ENCODE measurements at places on chromosomes 13 and 19. TPM values are rescaled to one million over a fixed set of nuclear protein-coding genes. Genes with fewer than 3 reads are reported as not detected.

DNA sequence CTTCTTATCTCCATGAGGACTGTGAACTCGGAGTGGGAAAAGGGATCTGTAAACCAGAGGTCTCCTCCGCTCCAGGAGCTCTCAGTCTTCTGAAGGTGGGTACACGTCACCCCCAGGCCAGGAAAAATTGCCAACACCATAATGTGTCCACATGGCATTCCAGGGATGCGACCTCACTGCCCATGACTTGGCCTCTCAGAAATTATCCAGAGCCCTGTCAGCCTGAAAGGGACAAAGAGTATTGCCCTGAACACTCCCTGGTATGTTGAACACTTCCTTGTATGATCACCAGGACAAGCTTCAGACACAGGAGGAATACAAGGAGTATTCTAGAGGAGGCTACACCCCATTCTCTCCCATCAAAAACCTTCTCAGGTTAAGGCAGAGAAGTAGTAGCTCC, 81.0 kb upstream of the SLC7A1 start:
- no peak for DNase-seq

GRCh38 chr13:72677431-72677830, 50.0 kb downstream of the MZT1 start:
- no peak for DNase-seq

GRCh38 chr19:28929006-28929405, 283.9 kb downstream of the UQCRFS1 start:
- DNase-seq = no peak

LIM2 gene
- total RNA-seq = not detected

- DNase-seq = no peak
Observed at GRCh38 chr19:2251106-2252054, 2.3 kb downstream of the AMH start.

F10 gene
- total RNA-seq = not detected

- DNase-seq = no peak
Observed at GRCh38 chr13:101869553-101869952, 417.1 kb downstream of the ITGBL1 start.

STOML3 gene
- not detected for total RNA-seq

UQCRFS1 gene
- 44.8 TPM for total RNA-seq

ERICH6B gene
- total RNA-seq = not detected

FBL gene
- total RNA-seq = 547 TPM

ZNF580 gene
- total RNA-seq = 33.3 TPM

- no peak for DNase-seq
Observed at GRCh38 chr13:99721606-99722337, 220.5 kb downstream of the TM9SF2 start.

DNA sequence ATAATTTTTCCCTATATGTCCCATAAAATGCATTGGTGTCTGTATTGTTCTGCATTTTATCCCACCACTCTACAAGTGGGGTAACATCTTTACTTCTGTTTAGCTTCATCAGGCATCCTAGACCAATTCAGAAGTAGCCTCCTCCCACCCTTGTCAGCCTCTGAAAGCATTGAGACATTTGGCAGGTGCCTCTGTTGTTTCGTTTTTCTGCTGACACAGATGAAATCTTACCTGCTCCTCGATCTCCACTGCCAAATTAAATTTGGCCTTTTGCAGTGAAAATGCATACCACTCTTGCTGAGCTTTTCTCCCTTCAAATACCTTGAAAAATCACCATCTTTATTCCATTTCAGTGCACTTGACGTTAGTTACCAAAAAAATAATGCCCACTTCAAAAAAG, 83.5 kb upstream of the STARD13 start:
- DNase-seq = no peak

KIR2DL1 gene
- total RNA-seq = not detected

TSSK6 gene
- 2.6 TPM for total RNA-seq

DNA sequence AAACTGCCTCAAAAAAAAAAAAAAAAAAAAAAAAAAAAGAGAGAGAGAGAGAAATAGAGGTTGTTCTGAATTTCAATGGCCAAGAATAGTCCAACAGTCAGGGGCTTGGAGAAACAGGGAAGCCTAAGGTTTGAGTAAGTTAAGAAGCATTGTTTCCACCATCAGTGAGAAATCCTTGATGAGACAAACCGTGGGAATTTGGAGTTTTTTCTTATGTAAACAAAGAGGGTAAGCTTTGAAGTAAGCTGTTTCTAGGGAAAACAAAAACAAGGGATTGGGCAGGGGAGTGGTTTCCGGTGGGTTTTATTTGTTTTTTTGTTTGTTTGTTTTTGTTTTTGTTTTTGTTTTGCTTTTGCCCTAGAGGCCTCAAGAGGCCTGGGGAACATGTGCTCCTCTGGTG, 11.2 kb upstream of the ERVV-1 start:
- no peak for DNase-seq

- DNase-seq = no peak
Observed at GRCh38 chr19:3692141-3693024, 7.9 kb downstream of the PIP5K1C start.

DNA sequence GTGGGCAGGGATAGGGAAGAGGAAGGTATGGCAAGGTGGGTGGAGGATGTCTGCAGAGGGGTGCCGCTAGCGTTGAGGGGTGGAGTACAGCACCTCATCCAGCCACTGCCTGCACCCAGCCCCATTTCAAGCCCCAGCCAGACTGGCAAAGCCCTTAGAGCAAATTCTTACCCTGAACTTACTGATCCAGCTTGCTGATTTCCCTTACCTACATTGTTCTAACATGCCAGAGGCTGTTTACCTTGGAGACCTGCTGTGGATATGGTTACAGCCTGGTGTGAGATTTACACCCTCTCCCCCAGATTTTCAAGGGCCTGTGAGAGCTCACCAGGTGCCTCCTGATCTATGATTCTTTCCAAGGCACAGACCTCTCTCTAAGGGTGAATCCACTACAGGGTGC, 86.0 kb downstream of the ZNF726 start:
- DNase-seq = no peak

DNA sequence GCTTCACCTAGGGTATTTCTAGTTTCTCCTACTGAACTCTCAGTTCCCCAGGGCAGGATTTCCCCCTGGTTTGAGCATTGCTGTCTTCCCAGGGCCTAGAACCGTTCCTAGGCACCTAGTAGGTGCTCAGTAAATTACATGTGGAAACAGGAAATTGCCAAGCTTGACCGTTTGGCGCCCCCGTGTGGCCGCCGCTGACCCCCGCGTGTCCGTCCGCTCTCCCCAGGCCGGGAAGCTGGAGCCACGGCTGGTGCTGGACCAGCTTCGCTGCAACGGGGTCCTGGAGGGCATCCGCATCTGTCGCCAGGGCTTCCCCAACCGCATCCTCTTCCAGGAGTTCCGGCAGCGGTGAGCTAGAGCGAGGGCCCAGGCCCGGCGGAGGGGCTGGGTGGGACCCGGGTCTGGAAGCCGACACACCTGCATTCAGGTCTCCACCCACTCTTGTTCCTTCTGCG, 55.5 kb downstream of the MYH14 start:
- no peak for DNase-seq

- DNase-seq = no peak
Observed at GRCh38 chr13:46687810-46688209, 109.2 kb downstream of the ESD start.

DNA sequence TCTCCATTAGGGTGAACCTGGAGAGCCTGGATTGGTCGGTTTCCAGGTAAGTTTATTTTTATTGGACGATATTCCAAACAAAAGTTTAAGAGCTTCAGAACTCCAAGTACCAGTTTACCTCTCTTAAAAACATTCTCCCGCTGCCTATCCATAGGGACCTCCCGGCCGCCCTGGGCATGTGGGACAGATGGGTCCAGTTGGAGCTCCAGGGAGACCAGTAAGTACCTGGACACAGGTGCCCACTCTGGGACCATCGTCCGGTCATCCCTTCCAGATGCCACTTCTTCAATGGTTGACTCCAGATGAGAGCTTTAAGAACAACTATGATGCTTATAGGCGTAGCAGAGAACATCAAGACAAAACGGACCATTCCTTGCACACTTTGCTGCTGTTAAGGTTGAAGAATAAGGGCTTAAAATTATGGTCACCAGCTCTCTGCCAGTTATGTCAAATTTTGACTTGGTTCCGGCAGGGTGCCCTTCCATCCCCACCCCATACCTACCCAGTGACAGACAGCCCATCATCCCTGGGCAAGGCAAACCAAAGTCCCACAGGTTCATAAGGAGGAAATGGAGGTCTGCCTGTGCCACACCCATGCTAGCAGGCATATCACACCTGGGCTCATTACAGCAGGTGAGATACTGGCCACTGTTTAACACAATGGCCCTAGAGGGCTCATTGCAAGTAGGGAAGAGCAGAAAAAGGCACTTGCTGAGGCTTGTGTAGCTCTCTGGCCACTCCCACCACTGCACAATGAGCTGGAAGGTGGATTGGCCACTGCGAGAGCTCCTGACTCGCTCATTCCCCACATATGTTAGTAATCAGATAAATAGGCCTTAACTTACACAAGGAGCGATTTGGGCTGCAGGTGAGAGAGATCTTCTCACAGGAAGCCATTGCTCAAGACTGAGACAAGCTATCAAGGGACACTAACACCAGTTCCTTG, 123.6 kb downstream of the COL4A2 start:
- DNase-seq = no peak

SIN3B gene
- 40.5 TPM for total RNA-seq

EIF3K gene
- total RNA-seq = 287 TPM

DNA sequence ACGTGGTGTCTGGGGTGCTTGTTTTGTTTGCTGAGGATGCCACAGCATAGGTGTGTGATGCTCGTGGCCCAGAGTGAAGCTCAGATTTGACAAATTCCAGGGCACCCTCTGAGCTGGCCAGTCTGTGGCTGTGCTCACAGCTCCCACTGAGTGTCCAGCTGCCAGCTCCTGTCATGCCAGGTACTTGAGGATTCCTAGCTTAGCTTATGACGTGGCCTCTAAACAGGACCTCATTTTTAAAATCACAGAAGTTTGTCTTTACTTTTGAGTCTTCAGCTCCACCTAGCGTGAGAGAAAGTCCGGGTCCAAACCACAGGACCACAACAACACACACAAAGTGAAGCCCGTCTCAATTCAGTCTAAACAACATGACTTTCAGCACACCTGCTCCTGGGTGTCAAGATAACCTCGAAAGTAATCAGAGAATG, 117.3 kb downstream of the RAB20 start:
- DNase-seq = no peak

DNA sequence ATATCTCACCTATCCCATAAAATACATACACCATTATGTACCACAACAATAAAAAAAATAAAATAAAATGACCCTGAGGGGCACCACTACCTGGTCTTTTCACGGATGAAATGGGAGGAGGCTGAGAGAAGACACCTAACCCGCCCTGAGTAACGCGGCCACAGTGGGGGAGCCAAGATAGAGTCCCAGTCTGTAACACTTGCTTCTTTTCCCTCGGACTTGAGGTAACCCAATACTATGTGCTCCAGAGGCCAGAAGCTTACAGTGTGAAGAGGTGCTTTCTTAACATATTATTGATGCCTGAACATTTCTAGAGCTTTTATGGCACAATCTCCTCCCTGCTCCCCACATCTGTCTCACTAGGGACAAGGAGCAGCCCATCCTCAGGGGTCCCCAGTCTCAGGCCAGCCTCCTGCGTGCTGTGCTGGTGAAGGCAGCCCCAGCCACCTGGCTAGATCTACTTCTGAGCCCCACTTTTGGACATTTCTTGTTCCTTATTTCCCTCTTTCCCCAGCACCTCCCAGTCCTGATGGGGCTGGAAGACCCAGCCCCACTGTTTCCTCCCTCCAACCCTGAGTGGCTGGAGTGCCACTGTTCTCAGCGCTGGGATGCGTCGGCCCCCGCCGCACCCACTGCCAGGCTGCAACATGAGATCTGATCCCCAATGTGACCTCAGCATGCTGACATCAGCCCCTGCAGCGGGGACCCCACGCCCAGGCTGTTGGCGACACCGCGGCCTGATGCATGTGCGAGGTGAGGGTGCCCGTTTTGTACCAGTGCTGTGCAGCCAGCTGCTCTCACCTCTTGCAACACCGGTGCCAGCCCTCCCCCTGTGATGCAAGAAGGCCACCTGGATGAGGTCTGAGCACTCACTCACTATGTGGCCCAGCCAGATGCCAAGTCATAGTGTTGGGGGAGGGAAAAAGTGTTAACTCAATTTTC, 143.3 kb downstream of the DCLK1 start:
- DNase-seq = no peak

EPS8L1 gene
- 4.9 TPM for total RNA-seq

- DNase-seq = no peak
Observed at GRCh38 chr13:43200736-43201135, 177.3 kb downstream of the DNAJC15 start.

DNA sequence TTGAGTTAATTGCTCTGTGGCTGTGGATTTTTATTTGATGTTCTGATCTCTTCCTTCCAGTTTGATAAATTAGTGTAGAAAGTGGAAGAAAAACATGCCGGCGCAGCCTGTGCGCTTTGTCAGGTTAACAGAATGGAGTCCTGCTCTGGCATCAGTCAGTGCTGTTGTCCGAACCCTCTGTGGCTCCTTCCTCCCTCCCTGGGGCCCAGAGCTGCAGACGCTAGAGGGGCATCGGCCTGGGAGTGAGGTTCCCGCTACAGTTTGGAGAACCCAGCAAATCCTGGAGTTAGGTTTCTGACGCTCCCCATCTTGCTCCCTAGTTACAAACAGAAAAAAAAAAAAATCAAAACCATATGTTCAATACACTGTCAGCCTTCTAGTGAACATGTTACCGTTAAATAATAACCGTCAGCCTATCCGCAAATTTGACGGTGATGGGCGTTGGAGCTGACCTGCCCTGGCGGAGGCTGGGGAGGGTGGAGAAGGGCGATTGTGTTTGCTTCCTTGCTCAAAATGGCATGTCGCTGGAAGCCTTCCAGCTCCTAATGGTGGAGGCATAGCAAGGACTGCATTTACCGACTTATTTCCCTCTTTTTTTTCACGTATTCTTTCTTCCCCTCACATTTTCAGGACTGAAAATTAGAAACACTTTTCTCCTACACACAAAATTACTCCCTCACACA, 13.6 kb downstream of the MBNL2 start:
- DNase-seq = no peak

GRCh38 chr19:17579661-17580244, 24.3 kb downstream of the COLGALT1 start:
- no peak for DNase-seq

CYP4F2 gene
- not detected for total RNA-seq

DNA sequence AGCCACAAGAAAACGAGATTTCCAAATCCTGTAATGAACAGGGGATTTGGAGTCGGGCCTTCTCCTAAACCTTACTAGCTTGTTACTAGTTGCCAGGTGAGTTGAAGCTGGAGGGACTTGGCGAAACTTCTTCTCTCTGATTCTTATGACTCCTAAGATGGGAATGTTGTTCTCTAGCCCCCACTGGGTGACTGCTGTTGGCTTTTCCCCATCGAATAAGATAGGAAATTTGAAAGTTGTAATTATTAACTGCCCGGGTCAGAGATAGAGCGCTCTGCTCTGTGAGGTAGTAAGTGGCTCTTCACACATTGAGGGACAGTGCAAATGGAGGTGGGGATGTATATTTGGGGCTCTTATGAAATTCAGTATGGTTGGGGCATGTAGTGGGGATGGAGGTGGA, 111.2 kb upstream of the MBNL2 start:
- DNase-seq = no peak

DNA sequence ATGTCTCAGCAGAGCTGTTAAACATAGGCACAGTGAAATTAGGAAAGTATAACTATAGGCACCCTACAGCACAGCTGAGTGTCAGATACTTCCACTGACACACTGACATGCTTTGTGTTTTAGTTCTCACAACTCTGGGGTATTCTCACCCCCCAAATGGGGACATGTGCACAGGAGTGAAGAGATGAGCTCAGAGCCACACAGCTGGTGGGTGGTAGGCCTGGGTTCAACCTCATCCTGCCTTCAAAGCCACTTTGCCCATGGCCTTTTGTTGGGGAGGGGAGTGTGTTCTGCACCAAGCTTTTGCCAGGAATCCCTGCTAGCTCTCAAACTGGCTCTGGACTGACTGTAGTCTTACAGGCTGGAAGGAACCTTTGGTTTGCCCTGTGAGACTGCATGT, 1.7 kb upstream of the SLC35E1 start:
- DNase-seq = no peak

MEDAG gene
- total RNA-seq = not detected

All from activated T-helper 2 cell treated with anti-CD3 and anti-CD28 coated beads, Interferon-gamma antibody, Interleukin-2, Interleukin-4, amounts not matched to agents 10 μg/mL and 5 μg/mL and 100 μg/mL, durations not matched to agents 14 hours and 24 hours and 36 hours (primary cell).